ENCODE measurements at places on chromosomes 4 and X. TPM values are rescaled to one million over a fixed set of nuclear protein-coding genes. Genes with fewer than 3 reads are reported as not detected.

GRCh38 chrX:139776599-139776998 lies 68.6 kb upstream of the MCF2 start:
- H3K27me3 ChIP-seq: no peaks in the 10 kb centered on the region
- no peaks in the 10 kb centered on the region for H3K4me1 ChIP-seq
- DNase-seq: peak; percentile 45
- no peak overlapping the region for H3K27ac ChIP-seq
- H3K4me3 ChIP-seq: no peak overlapping the region

FOXR2 gene
- total RNA-seq: not detected

DNA sequence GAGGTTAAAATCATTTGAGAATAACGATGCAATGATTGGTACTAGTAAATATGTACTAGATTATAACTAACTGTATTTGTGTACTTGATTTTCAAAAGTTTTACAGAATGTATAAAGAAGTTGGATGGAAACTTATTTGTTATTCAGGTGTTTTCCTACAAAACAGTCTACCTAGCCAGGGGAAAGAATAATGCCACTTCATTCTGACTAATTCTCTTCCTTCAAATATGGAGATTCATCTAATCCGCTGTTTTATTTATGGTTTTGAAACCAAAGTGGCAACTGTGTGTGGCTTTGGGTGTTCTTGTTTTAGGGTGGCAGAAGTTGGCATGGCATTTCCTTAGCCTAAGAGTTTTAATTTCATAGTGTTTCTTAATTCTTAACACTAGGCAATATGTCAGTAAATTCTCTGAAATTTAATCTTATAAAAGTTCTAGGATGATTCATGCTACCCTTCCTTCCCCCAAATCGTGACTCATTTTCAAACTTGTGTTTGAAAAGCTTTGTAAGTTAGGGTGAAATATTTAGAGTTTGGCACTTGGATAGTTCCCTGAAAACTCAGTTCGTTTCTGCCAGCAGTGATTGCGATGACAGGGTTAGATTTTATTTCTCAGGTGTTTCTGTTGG lies 62.6 kb downstream of the DCLK2 start:
- peak overlapping the region; percentile 46 for H3K4me3 ChIP-seq
- DNase-seq: no peak
- H3K4me1 ChIP-seq: peaks cover 46% of the 10 kb centered on the region
- H3K27ac ChIP-seq: peak overlapping the region; percentile 31
- no peaks in the 10 kb centered on the region for H3K27me3 ChIP-seq
- H3K36me3 ChIP-seq: no peaks in the 10 kb centered on the region

CFAP299 gene
- 1.5 TPM for total RNA-seq

GAR1 gene
- 2.9 TPM for total RNA-seq

DNA sequence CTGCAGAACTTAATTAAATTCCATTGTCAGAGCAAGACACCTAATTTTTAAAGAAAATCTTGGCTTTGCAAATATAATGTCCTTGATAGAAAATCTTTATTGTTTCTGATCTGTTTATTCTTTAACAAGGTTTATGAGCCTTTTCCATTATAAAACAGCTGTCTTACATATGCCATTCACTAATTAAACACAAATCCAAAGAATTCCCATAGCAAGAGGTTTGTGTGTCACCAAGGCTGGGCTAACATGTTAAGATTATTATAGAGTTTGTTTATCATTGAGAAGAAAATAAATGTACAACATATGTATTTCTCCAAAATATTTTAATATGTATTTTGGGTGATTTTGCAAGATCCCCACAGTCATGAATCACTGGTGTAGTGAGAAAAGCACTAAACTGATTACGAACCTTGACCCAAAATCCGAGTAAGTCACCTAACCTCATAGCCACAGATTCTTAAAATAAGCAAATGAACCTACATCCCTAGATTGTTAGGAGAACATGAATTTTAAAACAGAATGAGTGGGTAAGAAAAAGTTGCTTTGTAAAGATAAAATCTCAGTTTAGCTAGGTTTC lies 694.8 kb upstream of the INTU start:
- peaks cover 12% of the 10 kb centered on the region for H3K4me1 ChIP-seq
- no peak overlapping the region for H3K27ac ChIP-seq
- peak; percentile 22 for DNase-seq
- H3K36me3 ChIP-seq: no peaks in the 10 kb centered on the region
- H3K4me3 ChIP-seq: no peak overlapping the region
- H3K27me3 ChIP-seq: no peaks in the 10 kb centered on the region

MAGEC1 gene
- total RNA-seq: not detected

DNA sequence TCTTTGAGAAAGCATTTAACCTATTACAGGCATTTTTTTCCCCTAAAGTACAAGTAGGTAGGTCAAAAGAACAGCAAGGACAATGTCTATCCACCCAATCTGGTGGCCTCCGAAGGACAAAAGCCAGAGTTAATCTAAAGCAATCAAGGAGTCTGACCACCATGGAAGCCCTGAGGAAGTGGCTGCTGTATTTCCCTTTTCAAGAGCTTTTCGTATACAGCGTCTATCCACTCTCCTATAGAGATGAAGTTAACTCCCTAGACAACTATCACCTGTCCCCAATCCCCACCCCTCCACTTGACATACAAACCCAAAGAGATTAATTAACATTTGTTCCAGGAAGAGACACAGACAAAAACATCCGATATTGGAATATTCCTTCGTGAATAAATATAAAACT lies 85.5 kb downstream of the SNCA start:
- peaks cover 15% of the 10 kb centered on the region for H3K4me1 ChIP-seq
- no peak overlapping the region for H3K4me3 ChIP-seq
- no peaks in the 10 kb centered on the region for H3K36me3 ChIP-seq
- no peak for DNase-seq
- no peaks in the 10 kb centered on the region for H3K27me3 ChIP-seq

GRCh38 chr4:37481547-37482122 lies 204.5 kb downstream of the RELL1 start:
- H3K27ac ChIP-seq: no peak overlapping the region
- H3K4me3 ChIP-seq: no peak overlapping the region
- no peaks in the 10 kb centered on the region for H3K36me3 ChIP-seq
- no peaks in the 10 kb centered on the region for H3K27me3 ChIP-seq
- H3K4me1 ChIP-seq: no peaks in the 10 kb centered on the region

DNA sequence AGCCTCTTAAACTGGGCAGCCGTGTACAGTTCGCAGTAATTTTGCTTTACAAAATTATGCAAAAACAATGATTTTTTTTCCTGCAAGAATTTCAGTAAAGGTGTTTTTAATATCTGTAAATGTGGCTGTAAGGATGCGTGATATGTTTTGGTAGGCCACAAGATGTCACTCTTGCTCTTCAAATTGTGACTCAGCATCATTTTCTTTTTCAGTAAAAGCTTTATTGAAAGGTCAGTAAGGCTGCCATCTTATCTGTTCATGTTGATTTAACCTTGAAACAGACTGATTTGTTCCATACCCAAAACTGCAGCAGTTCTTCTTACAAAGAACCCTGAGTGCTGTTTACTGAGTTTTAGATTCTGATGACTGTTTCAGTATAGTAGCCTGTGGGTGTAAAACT lies 39.9 kb downstream of the TXLNG start:
- H3K4me1 ChIP-seq: peaks cover 30% of the 10 kb centered on the region
- no peak overlapping the region for H3K27ac ChIP-seq
- no peaks in the 10 kb centered on the region for H3K27me3 ChIP-seq
- H3K36me3 ChIP-seq: peaks cover 3% of the 10 kb centered on the region
- DNase-seq: no peak

DNA sequence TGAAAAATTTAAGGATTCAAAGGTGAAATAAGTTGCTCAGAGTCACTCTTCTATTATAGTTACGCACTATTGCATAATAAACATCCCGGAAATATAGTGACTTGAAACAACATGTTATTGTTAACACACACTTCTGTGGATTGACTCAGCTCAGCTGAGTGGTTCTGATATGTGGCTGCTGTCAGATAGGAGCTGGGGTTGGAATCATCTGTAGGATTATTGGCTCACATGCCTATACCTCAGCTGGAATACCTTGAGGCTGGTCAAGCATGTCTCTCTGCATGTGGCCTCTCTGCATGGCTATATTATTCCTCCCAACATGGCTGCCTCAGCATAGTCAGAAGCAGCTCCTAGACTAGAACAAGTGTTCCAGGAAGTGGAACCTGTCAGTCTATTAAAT lies 486.7 kb upstream of the MAGEB2 start:
- H3K27ac ChIP-seq: no peak overlapping the region
- no peaks in the 10 kb centered on the region for H3K36me3 ChIP-seq
- DNase-seq: peak; percentile 34
- no peaks in the 10 kb centered on the region for H3K4me1 ChIP-seq
- H3K27me3 ChIP-seq: no peaks in the 10 kb centered on the region

DNA sequence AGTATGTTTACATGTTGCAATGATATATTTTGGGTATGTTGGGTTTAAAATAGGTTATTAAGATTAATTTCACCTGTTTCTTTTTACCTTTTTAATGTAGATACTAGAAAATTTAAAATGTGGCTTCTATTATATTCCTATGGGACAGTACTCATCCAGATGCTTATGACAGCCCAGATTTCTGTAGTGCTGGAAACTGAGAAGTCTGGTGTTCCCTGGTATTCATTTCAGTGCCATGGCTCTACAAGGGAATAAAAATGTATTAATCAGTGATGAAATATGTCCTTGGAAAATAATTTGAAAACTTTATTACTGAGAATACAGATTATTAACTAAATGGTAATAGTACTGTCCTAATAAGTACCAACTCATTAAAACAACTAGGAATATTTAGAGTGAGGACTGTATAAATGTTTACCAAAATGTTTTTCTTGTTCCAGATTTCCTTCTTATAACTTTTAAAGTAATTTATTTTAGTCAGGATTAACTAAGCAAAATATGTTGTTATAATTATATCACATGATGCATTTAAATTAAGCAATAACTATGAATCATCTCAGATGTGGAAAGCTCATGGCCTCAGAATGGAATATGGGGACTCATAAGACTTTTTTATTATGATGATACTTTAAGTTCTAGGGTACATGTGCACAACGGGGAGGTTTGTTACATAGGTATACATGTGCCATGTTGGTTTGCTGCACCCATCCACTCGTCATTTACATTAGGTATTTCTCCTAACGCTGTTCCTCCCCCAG lies 25.3 kb downstream of the ARHGAP24 start:
- peaks cover 34% of the 10 kb centered on the region for H3K4me1 ChIP-seq
- no peak for DNase-seq
- H3K4me3 ChIP-seq: no peak overlapping the region

HTRA3 gene
- total RNA-seq: 11.5 TPM

GRCh38 chr4:11743236-11743635 lies 314.5 kb upstream of the HS3ST1 start:
- H3K4me3 ChIP-seq: no peak overlapping the region
- no peak overlapping the region for H3K27ac ChIP-seq
- no peaks in the 10 kb centered on the region for H3K27me3 ChIP-seq

GSX2 gene
- not detected for total RNA-seq

DNA sequence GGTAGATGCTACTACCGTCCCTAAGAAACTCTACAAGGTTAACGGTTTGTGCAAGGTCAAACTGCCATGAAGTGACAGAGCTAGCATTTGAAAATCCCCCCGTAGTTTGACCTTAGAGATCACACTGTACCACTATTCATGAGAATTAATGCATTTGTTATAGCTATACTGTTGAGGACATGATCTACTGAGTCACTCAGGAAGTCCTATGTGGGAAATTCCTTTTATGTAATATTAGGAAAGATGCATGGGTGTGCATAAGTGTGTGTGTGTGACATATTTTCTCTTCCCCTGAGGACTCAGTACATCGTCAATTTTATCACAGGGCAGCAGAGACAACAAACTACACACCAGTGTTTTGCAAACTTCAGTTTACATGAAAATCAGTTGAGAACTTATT lies 141.1 kb downstream of the FBXW7 start:
- no peak for DNase-seq
- no peaks in the 10 kb centered on the region for H3K4me1 ChIP-seq
- H3K4me3 ChIP-seq: no peak overlapping the region
- no peaks in the 10 kb centered on the region for H3K36me3 ChIP-seq
- no peak overlapping the region for H3K27ac ChIP-seq

GRCh38 chr4:37889849-37890800 lies 759 bp upstream of the TBC1D1 start:
- H3K27me3 ChIP-seq: peaks cover 13% of the 10 kb centered on the region
- H3K27ac ChIP-seq: no peak overlapping the region
- DNase-seq: peak; percentile 80
- peak overlapping the region; percentile 81 for H3K4me3 ChIP-seq
- peaks cover 8% of the 10 kb centered on the region for H3K4me1 ChIP-seq
- no peaks in the 10 kb centered on the region for H3K36me3 ChIP-seq

DNA sequence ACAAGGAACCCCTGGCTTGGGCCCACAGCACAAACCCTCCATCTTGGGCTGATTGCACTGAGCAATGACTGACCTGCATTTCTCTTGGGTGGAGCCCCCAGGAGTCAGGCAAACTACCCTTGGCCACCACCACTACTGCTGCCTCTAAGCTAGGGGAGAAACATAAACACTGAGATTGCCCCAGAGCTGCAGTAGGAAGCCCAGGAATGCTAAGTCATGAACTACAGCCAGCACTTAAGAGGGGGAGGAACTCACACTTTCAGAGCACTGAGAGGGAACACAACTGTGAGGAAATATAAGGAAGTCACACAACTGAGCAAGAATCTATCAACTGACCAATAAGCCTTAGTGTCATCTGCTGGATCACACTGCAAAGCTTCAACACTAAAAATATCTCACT lies 111.6 kb upstream of the PPP3CA start:
- no peak overlapping the region for H3K27ac ChIP-seq
- no peak for DNase-seq
- no peaks in the 10 kb centered on the region for H3K36me3 ChIP-seq
- H3K4me1 ChIP-seq: no peaks in the 10 kb centered on the region
- H3K27me3 ChIP-seq: no peaks in the 10 kb centered on the region
- H3K4me3 ChIP-seq: no peak overlapping the region

DNA sequence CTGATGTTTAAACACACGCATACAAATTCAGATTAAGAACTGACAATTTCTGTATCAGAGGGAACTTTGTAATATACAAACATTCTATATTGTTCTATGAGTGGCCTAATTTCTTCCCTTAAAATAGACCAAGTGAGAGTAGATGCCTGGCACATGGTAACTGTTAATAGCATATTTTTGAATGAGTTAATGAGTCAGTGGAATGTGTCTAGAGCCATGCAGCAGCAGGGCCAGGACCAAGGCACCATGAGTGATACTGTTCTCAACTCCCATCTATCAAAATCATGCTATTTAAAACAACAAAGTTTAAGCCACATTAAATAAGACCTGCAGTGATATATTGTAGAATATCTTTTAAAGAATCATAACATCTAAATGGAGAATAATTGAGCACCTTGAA lies 98.3 kb downstream of the ARHGAP24 start:
- H3K4me1 ChIP-seq: no peaks in the 10 kb centered on the region
- no peak overlapping the region for H3K4me3 ChIP-seq
- no peak for DNase-seq
- H3K36me3 ChIP-seq: no peaks in the 10 kb centered on the region
- H3K27ac ChIP-seq: no peak overlapping the region

GRCh38 chrX:151396825-151397740 lies at the start of gene VMA21:
Gene VMA21, plus strand, starts transcription at chrX:151397206. Its CDS starts 103 bp downstream, at chrX:151397309.
- H3K27ac ChIP-seq: peak within 1 kb of the TSS; percentile 92
- no peaks in the 10 kb centered on the region for H3K27me3 ChIP-seq
- H3K4me1 ChIP-seq: peaks cover 16% of the 10 kb centered on the region
- DNase-seq: peak; percentile 95
- H3K4me3 ChIP-seq: peak within 1 kb of the TSS; percentile 83

- no peak overlapping the region for H3K27ac ChIP-seq
- no peaks in the 10 kb centered on the region for H3K36me3 ChIP-seq
- H3K4me3 ChIP-seq: no peak overlapping the region
- no peaks in the 10 kb centered on the region for H3K27me3 ChIP-seq
- no peaks in the 10 kb centered on the region for H3K4me1 ChIP-seq
Measured at GRCh38 chrX:30812326-30812725, 76.7 kb downstream of the TAB3 start.

GRCh38 chr4:89829470-89830138 lies 7.4 kb downstream of the SNCA start:
- DNase-seq: no peak
- H3K36me3 ChIP-seq: no peaks in the 10 kb centered on the region
- no peaks in the 10 kb centered on the region for H3K4me1 ChIP-seq
- peaks cover 2% of the 10 kb centered on the region for H3K27me3 ChIP-seq
- H3K27ac ChIP-seq: no peak overlapping the region

CCNB3 gene
- 0.29 TPM for total RNA-seq

Data from osteoblast (primary cell).